Bone marrow (tissue), 2 donors: ENCODE measurements at places on chromosomes 5 and 9.

- no peak for DNase-seq
Measured at GRCh38 chr5:18220631-18221030, 586.4 kb downstream of the TAF11L14 start.

GRCh38 chr9:35801328-35802128 lies 10.1 kb downstream of the NPR2 start:
- DNase-seq, result no peak

- no peak for DNase-seq
Measured at GRCh38 chr9:133088146-133088750, 26.5 kb downstream of the CEL start.

DNA sequence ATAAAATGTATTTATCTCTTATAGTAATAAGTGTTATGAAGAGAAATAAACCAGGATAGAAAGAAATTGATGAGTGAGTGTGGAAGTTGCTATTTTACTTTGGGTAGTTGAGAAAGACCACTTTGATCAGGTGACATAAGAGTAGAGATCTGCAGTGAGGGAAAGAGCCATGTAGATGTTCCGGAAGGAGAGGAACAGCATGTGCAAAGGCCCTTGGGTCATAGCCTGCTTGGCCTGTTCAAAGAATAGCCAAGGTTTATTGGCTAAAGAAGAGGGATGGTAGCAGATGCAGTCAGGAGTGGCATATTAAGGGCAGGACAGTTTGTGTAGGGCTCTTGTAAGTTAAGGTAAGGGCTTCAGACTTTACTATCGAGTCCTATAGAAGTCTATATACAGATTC lies 3.2 kb downstream of the BTF3 start:
- DNase-seq, result no peak

DNA sequence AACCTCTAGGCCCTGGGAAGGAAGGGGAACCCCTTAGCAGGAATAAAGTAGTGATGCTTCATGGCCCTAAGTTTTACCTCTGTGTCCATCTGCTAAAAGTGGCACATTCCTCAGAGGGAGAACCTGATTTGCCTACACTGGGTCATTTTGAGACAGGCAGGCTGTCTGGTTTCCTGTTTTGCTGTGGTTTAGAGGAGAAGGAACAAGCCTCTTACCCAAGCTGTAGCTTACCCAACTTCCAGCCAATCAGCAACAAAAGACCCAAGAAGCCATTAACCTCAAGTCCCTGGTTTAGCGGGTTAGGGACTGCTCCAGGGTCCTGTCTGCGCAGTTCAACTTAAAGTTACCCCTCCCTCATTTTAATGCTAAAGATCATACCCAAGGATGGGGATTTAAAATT lies 411.0 kb downstream of the MAT2B start:
- no peak for DNase-seq

DNA sequence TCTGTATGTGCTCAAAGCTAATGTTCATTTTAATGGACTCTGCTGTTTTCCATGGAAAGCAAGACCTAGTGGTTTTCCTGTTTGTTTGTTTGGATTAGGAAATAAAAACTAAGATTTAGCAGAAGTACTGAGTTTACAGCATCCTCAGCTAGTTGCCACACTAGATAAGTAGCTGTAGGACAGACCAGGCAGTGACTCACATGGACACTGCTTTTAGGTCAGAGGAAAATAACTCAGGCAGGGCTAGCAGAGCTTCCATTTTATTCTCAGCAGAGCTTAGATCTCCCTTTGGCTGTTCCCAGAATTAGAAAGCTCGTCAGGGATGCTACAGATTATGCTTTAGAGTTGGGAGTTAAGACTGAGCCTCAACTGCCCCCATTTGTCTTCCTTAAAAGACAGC lies 204.4 kb downstream of the SH3GL2 start:
- DNase-seq, result no peak

GRCh38 chr5:41519801-41520200 lies 9.4 kb upstream of the PLCXD3 start:
- no peak for DNase-seq

DNA sequence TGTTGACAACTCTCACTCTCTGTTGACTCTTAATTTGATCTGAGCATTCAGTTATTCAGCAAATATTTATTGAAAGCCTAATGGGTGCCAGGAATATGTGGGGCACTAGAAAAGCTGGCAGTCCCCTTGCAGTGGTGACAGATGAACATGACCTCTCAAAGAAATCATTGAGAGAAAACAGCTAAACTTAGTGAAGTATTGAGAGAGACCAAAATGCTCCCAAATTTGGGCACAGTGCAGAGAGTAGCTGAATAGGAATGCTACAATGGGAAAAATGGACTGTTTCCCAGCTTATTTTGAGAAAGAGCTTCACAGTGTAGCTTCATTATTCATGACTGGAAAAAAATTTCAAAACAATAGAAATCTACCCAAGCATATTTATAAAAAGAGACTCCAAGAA lies 257.9 kb downstream of the SGCD start:
- no peak for DNase-seq

DNA sequence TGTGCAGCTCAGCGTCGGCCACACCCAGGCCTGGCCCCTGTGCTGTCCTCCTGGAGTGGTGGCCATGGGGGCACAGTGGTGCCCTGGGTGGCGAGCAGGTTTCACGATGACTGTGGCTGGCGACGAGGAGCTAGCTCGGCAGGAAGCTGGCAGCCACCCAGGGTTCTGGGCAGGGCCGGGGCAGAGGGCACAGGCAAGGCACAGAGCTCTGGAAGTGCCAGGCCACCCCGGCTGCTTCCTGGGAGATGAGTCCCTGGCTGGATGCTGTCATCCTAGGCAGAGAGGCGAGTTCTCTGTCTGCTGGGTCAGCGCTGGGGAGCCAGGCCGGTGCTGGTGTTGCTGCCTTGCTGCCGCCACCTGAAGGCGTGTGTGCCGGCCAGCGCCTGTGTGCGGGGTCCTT lies 51.7 kb downstream of the RXRA start:
- DNase-seq, result no peak

DNA sequence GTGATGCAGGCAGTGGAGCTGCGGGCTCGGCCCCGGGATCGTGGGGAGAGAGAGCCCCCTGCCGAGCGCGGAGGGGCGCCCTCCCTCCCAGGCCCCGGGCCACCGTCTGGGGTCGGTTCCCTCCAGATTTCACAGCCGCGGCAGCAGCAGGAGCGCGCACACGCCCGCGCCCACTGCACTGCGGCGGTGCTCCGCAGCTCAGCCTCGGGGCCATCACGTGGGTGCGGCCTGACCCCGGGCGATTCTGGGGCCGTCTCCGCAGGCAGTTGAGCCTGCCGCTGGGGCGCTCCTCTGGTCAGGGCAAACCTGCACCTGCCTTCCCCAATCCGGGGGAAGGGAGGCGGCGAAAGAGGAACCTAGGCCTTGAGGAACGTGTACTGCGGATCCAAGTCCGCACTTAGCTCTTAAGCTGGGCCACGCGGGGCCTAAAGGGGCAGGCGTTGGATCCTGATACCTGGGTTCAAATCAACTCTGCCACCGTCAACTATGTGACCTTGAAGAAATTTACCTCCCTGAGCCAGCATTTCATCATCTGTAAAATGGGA lies 9.4 kb upstream of the DELE1 start:
- DNase-seq, result no peak

DNA sequence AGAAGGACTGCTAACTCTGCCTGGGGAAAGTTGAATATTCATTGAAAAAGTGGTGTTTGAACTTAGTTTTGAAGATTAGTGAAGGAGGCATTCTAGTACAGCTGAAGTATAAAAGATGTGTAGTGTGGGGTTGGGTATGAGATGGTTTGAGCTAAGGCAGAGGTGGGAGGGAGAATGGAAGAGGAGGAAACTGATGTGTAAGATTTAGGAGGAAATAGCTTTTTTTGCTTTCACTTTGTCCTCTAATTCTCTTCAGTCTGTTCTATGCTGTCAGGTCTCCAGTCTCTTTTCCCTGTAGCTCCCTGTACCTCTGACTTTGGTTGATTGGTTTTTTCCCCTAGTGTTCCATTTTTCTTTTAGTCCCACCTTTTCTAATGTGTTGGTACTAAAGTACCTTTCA lies 9.0 kb downstream of the CREBRF start:
- DNase-seq, result peak; percentile 58

DNA sequence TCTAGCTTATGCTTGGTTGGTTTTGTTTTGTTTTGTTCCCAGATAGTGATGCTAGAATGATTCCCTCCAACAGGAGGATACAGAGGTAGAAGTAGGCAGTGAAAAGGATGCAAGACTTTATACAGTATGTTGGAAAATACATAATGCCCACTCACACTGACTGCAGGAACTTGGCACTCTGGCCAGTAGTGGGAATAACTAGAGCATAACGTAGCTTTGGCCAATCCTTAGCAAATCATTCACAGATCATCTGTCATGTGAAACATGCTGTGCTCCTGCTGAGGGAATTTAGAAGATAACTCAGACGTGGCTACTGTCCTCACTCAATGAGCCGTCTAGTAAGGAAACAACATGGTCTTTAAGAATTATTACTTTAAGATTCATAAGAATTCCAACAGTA lies 13.5 kb downstream of the CFAP90 start:
- no peak for DNase-seq

DNA sequence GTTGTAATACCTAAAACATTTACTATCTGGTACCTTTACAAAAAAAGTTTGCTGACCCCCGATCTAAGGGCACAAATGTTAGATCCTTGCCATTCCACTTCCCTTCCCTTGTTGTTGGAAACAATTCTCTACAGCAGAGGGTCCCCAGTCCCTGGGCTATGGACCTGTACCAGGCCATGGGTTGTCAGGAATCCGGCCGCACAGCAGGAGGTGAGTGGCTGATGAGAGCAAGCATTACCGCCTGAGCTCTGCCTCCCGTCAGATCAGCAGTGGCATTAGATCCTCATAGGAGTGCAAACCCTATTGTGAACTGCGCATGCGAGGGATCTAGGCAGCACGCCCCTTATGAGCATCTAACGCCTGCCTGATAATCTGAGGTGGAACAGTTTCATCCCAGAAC lies 248.5 kb downstream of the AP3B1 start:
- DNase-seq, result no peak

DNA sequence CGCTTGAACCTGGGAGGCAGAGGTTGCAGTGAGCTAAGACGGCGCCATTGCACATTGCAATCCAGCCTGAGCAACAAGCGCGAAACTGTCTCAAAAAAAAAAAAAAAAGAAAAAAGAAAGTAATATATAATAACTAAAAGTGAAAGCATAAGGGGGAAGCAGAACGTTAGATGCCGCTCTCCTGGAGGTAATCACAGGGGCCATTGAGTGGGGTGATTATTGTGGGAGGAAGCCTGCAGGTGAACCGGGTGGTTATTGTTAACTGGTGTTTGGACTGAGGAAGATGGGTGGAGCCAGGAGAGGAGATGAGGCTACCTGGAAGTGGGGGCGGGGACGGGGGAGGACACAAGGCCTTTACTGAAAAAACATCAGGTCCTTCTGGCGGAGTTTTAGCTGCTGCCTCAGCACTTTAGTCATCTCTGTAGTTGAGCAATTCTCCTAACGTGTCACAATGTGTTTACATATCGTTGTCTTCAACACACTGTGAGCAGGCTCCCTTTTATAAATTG lies 5.3 kb upstream of the TJP2 start:
- DNase-seq, result peak; percentile 64

- DNase-seq, result no peak
Measured at GRCh38 chr9:134592018-134592818, 49.4 kb upstream of the COL5A1 start.

DNA sequence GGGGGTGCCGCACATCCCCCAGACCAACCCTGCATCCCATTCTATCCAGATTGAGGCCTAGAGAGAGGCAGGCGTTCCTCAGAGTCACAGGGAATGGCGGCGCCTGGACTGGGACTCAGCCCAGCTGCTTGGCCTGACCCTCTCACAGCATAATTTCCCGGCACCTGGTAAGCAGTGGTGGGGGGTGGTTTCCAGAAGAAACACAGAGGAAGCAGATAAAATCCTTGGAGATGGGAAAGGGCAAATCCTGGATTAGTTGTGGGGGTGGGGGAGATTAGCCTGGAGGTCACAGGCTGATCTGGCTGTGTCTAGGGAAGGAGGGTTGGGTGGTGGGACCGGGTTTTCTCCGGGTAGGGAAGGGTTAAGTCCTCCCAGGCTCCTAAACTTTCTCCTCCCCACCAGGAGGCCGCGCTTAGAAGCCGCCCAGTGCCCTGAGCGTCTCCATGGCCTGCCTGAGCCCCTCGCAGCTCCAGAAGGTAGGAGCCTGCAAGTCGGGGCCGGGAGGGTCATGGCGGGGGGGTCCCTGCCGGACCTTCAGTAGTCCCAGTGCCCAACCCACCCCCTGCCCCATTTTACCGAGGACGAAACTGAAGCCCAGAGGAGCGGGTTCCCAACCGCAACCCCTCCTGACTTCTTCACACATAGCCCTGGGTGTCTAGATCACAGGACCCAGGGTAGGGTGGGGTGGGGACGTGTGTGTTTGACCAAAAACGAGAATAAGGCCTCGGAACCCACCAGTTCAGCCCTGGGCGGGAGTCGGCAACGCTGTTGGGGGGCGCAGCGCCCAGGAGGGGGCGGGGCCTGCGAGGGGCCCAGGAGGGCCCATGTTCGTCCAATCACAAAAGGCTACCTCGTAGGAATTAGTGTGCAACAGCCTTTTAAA lies 1.3 kb downstream of the PHYHD1 start:
- DNase-seq, result peak; percentile 4

DNA sequence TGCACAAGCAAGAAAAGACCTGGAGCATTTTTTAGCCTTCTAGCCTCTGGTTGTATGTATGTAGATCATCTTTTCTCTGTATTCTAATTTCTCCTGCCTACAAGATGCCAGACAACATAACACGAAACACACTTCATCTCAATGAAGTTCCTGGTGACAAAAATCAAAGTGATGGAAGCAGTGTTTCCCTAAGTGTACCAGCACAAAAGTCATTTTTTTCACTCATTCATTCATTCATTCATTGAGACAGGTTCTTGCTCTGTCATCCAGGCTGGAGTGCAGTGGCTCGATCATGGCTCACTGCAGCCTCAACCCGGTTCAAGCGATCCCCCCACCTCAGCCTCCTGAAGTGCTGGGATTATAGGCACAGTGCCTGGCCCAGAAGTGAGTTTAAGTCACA lies 71.5 kb upstream of the SAP30L start:
- no peak for DNase-seq

DNA sequence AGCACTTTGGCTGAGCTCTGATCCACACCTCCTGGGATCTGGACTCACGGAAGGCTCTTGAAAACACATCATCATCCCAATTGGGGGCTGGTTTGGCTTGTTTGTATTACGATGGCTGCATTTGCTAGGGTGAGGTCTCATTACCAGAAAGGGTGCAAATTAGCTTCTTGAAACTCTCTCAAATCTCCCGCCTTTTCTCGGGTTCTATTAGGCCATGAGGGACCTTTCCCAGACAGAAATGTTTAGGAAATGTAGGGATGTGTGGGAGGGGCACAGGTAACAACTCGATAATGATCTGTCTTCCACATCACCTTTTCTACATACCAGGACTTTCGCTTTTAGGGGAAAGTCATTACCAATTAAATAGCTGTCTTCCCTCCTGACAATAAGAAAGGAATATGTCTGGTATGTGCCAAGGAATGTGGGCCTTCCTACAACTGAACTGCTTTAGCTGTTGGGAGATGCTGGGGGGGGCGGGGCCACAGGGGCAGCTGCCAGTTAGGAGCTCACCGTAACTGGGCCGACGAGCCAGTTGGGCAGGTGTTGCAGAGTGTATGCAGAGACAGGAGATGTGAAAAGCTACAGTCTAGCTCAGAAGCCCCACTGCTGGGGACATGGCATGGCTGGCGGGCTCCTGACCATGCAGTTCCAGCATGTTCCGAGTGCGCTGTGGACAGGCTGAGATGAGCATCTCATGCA lies 71.2 kb downstream of the AK8 start:
- no peak for DNase-seq

- peak; percentile 90 for DNase-seq
Measured at GRCh38 chr5:66718374-66719002, 122.3 kb downstream of the MAST4 start.

GRCh38 chr5:137268646-137269045 lies 230.5 kb downstream of the SPOCK1 start:
- DNase-seq, result no peak

- DNase-seq, result no peak
Measured at GRCh38 chr5:80928073-80928472, 32.1 kb upstream of the RASGRF2 start.
